ENCODE measurements at places on chromosomes 4 and X.

DNA sequence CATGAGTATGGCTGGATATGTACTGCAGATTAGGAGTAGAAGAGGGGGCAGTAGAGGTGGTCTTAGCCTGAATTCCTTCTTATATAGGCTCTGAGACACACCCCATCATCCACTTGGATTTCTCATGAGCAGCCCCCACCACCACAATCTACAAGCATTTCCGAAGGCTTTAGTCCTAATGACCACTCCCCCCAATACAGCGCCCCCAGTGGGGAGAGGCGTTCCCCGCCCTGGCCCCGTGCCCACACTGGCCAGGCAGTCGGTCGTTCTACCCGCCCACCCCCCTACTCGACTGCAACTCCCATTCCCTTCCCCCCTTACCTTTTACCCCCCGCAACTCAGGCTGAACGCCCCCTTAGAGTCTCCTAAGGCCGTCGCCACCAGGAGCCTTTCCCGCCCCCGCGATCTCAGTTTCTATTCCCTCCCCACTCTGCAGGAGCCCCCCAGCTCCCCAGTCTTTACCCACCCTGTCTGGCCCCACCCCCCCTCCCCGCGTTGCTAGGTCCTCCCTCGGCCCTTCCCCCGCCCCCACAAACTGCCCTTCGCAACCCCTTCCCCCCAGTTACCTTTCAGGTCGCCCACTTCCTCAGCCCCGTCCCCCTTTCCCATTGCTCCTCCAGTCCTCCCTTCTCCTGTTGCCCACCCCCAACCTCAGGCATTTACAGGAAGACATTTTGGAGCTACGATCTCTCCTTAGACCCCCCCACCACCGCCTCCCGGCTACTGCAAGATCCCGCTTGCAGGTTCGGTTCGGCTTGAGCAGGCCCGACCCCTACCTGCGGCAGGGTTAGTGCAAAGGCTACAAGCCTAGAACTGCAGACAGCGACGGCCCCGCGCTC is 468 bp downstream of the ZMYM3 start:
- peak overlapping the region; percentile 70 for H3K27ac ChIP-seq
- DNase-seq, result peak; percentile 10
- peak overlapping the region; percentile 63 for H3K4me3 ChIP-seq
- no peaks in the 10 kb centered on the region for H3K36me3 ChIP-seq

DNA sequence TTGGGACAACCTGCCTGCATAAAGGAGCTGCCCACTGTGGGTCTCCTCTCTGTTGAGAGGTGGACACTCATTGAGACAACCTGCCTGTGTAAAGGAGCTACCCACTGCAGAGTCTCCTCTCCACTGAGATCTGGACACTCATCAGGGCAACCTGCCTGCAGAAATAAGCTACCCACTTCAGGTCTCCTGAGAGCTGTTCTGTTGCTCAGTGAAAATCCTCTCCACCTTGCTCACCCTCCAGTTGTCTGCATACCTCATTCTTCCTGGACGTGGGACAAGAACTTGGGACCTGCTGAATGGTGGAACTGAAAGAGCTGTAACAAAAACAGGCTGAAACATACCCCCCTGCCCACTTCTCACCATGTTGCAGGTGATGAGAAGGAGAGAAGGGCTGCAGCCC is 59.9 kb upstream of the CDKN2AIP start:
- peaks cover 4% of the 10 kb centered on the region for H3K36me3 ChIP-seq
- no peak for DNase-seq

DNA sequence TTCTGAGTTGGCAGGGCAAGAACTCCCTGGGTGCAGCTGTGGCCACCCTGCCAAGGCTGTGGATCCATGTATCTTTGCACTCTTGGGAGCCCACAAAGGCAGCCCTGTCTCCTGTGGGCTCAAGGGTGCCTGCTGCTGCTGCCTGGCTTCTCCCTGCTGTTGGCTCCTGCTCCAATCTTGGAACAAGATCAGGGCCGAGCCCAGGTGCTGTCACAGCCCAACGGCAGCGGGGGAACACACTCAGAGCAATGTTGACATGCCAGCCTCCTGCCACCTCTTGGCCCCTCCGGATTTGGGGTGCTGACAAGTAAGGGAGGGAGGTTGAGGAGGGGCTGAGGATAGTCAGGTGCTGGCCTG is 57.9 kb downstream of the COX18 start:
- H3K4me1 ChIP-seq, result no peaks in the 10 kb centered on the region
- H3K27ac ChIP-seq, result no peak overlapping the region
- no peak overlapping the region for H3K4me3 ChIP-seq
- H3K36me3 ChIP-seq, result no peaks in the 10 kb centered on the region
- H3K27me3 ChIP-seq, result no peaks in the 10 kb centered on the region
- no peak for DNase-seq

DNA sequence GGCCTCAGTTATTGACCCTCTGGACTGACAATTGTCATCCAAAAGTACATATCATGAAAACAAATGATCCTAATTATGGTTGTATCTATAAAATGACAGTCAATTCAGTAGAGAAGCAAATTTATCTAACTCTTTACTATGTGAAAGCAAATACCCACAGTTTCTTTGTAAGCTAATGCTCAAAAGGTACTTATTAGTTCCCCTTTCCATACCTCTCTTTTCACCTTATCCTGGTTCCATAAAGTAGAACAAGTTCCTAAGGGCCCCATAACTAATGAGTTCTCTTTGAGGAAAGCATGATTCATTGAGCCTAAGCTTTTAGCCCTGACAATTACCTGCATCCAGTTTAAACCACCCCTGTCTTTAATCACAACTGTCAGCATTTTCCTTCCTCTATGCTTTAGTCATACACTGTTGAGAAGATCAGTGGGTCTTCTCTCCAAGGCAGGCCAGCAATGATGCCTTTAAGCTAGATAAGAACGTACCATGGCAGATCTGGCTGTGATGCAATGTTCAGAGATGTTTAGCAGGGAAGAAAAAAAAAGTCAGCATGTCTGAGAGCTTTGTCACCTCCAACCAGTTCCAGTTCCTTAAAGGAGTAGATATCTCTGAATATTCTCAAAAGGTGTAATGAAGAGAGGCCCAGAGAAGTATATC is 179.7 kb upstream of the RASGEF1B start:
- H3K36me3 ChIP-seq, result no peaks in the 10 kb centered on the region
- H3K27me3 ChIP-seq, result no peaks in the 10 kb centered on the region
- no peak overlapping the region for H3K27ac ChIP-seq
- H3K4me1 ChIP-seq, result peaks cover 25% of the 10 kb centered on the region
- DNase-seq, result no peak

DNA sequence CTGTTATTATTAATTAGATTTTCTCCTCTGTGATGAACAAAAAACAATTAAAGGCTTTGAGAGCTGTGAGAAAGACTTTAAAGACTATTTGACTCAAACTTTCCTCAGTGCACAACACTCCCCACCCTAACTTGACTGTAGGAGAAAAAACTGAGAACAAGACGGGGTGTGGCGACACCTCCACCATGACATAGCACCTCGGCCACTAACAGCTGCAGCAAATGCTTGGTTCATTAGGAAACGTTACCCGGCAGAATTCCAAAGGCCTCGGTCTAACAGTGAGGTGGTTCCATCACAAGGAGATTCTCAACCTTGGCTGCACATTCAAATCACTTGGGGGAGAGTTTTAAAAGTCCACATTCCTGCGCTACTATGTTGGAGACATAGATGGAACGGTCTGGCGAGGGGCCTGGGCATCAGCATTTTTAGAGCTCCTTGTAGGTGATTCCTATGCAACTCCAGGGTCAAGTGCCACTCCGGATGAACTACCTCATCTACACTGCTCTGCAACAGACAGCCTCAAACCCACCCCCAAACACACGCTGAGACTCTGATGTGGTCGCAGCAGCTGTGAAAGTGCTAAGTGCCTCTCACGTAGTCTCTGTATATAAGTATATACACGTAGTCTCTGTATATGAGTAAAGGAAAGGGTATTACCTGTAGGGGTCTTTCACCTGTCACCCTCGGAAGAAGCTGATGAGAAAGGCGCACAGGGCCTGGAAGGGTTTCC is 1.0 kb downstream of the FGFBP2 start:
- no peak overlapping the region for H3K4me3 ChIP-seq
- peaks cover 5% of the 10 kb centered on the region for H3K4me1 ChIP-seq
- H3K27me3 ChIP-seq, result no peaks in the 10 kb centered on the region
- DNase-seq, result peak; percentile 21
- peak overlapping the region; percentile 48 for H3K27ac ChIP-seq
